ENCODE measurements at places on chromosomes 11 and 22.

DNA sequence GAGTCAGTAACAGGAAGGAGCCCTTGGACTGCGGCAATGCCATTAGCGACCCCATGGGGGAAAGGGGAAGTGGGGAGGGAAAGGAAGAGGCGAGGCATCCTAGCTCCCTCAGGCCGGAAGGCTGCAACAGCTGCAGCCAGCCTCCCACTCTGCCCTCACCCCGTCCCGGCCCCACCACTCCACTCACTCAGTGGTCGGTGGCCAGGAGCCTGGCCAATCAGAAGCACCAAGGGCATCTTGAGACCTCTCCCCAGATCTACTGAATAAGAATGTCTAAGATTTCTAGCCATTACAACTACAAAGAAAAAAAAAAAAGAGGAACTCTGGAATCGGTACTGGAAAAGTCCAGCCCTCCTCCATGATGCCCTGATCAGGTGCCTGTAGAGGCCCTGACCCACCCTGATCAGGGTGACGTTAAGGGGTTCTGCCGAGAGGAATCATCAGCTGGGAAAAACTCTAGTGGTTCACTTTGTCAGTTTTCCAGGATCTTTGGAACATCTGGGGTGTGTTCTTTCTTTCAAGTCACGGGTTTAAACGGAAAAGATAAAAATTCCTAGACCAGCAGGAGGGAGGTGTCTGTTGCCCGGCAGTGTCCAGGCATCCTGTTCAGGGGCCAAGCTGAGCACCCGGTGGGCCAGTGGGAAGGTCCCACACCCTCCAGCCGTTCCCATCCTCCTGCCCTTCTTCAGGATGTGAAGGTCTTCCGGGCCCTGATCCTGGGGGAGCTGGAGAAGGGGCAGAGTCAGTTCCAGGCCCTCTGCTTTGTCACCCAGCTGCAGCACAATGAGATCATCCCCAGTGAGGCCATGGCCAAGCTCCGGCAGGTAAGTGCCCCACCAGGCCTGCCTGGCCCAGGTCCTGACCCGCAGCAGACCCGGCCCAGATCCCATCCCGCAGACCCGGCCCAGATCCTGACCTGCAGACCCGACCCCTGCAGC lies 14.4 kb downstream of the OAF start:
- DNase-seq, result peak; percentile 95

DNA sequence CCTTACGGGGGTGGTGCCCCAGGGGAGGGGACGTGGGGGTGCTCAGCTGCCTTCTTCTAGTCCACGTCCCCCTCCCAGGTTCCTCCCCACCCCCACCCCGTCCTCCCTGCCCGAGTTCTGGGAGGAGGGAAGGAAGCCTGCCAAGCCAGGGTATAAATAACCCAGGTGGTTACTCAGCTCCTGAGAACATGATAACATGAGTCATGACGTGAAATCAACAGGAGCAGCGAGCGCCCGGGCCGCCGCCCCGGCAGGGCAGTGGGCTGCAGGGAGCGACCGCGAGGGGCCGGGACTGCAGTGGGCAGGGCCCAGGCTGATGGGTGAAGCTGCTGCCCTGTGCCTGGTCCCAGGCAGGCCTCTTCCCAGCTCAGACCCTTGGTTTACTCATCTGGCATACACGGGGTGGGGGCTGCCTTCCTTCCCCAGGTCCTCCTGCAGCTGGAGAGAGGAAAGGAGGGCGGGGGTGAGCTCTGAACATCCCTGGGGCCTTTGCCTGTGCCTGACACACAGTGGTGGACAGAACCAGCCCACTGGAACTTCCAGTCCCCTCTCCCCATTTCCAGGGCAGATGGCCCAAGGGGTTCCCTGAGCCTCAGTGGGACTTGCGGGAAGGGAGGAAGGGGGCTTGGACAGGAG lies 8.8 kb upstream of the PDGFB start:
- no peak for DNase-seq

DNA sequence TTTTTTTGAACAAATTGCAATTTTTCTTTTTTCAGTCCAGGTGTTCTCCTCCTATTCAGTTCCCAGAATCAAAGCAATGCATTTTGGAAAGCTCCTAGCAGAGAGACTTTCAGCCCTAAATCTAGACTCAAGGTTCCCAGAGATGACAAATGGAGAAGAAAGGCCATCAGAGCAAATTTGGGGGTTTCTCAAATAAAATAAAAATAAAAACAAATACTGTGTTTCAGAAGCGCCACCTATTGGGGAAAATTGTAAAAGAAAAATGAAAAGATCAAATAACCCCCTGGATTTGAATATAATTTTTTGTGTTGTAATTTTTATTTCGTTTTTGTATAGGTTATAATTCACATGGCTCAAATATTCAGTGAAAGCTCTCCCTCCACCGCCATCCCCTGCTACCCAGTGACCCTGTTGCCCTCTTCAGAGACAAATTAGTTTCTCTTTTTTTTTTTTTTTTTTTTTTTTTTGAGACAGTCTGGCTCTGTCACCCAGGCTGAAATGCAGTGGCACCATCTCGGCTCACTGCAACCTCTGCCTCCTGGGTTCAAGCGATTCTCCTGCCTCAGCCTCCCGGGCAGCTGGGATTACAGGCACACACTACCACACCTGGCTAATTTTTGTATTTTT lies 6.2 kb upstream of the UBE4A start:
- peak; percentile 47 for DNase-seq

- DNase-seq, result no peak
Observed at GRCh38 chr22:46276563-46276962, 8.8 kb downstream of the TTC38 start.

GRCh38 chr11:120525261-120526171 lies 14.0 kb downstream of the GRIK4 start:
- no peak for DNase-seq

- no peak for DNase-seq
Observed at GRCh38 chr11:133326332-133326731, 206.0 kb downstream of the OPCML start.

GRCh38 chr11:100672498-100673033 lies 14.5 kb upstream of the ARHGAP42 start:
- DNase-seq, result no peak

- no peak for DNase-seq
Observed at GRCh38 chr11:114026355-114026754, 33.2 kb upstream of the ZBTB16 start.

GRCh38 chr11:56782167-56782847 lies 33.8 kb upstream of the OR9G4 start:
- peak; percentile 40 for DNase-seq

GRCh38 chr11:102824556-102824955 lies 18.9 kb downstream of the MMP3 start:
- DNase-seq, result no peak

DNA sequence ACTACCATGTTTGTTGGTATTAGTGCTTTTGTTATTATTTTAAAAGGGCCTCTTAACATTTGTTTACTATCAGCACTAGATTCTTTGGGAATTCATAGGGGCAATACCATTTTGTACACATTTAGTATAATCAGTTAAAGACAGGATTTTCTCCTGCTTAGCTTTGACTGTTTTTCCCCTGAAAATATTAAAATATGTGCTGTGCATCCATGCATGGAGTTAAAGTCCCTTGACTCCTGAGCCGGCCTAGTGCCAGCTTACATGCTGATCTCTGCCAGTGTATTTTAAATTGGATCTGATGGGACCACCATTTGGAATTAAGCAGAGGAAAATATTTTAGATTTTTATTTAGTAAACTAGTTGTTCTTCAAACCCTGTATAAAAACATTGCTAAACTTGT lies 161.4 kb downstream of the METTL15 start:
- no peak for DNase-seq

DNA sequence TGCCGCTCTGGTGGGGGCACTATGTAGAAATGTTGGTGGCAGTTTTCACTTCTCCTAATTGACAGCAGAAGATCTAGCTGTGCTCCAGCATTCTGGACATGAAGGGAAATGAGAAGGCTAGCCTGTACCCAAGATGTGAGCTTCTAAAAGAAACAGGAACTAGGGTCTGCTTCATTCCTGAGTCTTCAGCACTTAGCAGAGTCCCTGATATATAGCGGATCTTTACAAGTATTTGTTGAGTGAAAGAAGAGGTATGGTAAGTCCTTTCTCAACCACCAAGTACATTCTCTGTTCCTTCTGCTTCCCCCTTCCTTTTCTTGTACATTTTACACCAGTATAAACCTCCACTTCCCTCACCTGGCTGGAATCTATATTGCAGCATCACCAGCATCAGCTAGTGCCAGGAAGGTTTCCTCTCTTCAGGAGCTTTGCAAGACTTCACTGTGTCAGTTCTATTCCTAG lies 408.3 kb upstream of the CADM1 start:
- no peak for DNase-seq

GRCh38 chr11:904380-904779 lies 6.2 kb downstream of the CHID1 start:
- no peak for DNase-seq

- no peak for DNase-seq
Observed at GRCh38 chr22:20751185-20751851, 22.6 kb upstream of the SERPIND1 start.

DNA sequence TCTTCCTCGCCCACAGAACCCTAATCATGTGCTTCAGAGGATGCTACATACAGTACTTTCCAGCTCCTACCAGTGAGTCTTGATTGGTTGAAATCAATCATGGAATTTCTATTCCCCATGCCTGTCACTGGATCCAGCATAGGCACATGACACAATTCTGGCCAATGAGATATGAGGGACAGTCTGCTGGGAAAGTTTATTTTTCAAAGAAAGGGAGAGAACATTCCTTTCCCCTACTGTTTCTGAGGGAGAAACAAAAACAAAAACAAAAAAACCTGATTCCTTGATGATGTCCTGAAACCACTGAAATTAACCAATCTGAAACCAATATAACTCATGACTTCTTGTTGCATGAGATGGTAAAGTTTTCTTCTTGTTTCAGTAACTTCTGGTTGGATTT lies 3.3 kb upstream of the RCN1 start:
- no peak for DNase-seq

GRCh38 chr22:37419370-37419968 lies 7.8 kb downstream of the ELFN2 start:
- DNase-seq, result no peak

- DNase-seq, result no peak
Observed at GRCh38 chr22:17537155-17537554, 26.1 kb upstream of the SLC25A18 start.

- DNase-seq, result no peak
Observed at GRCh38 chr22:45743687-45744086, 72.1 kb downstream of the ATXN10 start.

- DNase-seq, result no peak
Observed at GRCh38 chr22:24983151-24983550, 30.6 kb downstream of the KIAA1671 start.

DNA sequence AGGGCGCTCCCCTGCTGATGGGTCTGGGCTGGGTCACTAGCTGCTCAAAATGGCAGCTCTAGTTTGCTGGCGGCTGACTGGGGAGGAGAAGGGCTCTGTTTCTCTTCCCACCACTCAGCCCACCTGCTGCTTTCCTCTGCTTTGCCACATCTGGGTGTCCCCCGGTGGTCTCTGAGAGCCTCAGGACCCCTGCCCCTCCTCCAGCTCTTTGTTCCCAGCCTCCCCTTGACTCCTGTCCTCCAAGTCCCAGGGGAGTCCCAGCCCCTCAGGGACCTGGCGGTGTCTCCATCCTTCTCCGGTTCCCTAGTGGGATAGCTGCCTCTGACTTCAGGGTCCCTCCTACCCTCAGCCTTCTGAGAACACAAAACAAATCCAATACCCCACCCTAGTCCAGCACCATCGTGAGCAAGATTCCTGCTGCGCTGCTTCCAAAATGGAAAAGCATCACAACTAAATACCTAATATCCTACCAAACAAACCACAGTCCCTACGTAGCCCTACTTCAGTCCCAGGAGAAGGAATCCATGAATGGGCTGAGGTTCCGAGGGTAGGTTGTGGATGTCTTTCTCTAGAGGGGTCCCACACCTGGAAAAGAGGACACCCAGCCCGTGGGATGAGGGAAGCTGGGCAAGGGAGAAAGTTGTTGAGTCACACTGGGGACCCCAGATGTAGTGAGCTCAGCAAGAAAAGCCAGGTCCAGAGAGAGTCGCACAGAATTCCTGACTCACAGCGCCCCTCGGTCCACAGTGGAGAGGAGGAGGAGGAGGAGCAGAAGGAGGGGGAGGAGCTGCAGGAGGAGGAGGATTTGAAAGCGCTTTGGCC lies 45.0 kb upstream of the NNMT start:
- DNase-seq, result no peak

DNA sequence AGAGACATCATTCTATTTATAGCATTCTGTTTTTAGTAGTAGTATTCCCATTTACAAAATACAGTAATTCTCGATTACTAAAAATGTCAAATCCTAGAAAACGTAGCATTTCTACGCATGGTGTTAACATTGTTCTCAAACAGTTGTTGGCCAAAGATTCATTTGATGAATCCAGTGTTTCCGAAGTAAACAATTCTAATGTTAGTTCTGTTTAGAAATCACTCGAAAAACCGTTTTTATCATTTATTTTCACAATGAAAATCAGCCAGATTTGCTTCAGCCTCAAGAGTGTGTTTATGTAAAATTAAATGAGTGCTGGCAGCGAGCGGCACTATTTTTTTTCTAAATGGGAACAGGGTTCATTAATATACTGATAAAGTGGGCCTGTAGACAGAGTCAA lies 7.1 kb downstream of the MS4A18 start:
- DNase-seq, result no peak

DNA sequence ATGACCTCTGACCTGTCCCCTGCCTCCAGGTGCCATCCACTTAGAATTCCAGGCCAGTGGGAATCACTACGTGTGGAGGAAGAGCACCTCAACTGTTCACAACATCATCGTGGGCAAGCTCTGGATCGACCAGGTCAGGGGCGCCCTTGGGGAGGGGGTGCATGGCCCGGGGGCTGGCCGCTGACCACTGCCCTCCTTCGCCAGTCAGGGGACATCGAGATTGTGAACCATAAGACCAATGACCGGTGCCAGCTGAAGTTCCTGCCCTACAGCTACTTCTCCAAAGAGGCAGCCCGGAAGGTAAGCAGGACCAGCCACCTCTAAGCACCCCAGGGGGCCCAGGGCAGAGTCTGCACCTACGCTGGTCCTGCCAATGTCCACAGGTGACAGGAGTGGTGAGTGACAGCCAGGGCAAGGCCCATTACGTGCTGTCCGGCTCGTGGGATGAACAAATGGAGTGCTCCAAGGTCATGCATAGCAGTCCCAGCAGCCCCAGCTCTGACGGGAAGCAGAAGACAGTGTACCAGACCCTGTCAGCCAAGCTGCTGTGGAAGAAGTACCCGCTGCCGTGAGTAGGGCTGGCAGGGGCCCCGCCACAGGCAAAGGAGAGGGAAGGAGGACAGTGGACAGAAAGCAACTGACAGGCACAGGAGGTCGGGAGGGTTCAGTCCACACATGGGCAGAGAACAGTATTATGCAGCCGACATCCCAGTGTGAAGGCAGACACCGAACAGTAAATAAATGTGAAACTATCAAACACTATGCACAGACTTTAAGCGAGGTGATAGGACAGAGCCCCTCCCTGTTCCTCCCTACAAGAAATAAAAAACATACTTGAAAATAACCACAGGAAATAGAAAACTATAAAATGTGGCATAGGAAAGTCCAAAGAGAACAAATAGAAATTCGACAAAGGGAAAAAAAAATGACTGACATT lies 74.9 kb downstream of the MORC2 start:
- no peak for DNase-seq

GRCh38 chr11:68962527-68963250 lies 18.1 kb downstream of the MRGPRD start:
- no peak for DNase-seq

Measured in Kasumi-1 (cell line).